GM10248 (cell line): ENCODE measurements at places on chromosomes 1 and 21.
A peak's percentile ranks its signal among the peaks of the same experiment; 100 is the strongest.

GRCh38 chr21:35329940-35330660 lies 281.0 kb upstream of the RUNX1 start:
- no peak for DNase-seq

DNA sequence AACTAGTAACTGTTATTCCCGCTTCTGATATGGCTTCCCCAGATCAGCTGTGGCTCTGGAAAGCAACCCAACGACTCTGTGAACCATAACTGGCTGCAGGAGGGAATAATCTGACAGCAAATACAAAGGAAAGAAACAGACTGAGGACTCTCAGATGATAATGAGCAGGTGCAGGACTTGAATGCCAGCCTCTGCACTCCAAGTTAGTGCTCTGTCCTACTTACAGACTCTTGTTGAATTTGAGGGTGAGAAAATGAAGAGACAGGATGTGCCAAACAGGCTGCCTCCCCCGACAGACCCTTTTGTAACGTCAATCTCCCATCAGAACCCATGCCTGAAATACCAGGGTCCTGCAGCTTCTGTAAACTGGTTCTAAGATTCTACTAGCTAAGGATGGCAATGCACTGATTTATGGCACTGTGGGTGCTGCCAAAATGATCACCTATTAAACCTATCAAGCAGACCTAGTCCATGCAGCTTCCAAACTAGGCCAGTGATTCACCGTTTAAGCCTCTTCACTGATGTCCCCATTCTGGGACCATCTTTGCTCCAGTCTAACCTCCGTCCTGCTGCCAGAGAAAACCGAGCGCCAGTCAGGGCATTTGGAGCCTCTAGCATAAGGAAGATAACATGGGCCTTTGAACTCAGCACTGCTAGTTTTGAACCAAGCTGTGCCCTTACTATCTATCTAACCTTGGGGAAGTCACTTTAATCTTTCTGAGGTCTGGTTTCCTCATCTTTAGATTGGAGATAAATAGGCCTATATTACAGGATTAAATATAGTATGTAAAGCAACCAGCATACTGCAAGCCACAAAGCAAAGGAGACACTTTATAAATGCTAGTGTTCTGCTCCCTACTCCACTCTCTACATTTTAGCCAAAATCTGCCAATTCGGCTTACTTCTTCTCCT lies 4.8 kb downstream of the MKNK1 start:
- DNase-seq: no peak

GRCh38 chr1:237684236-237684635 lies 206.5 kb downstream of the ZP4 start:
- no peak for DNase-seq

GRCh38 chr21:15065392-15066122 lies 757 bp upstream of the NRIP1 start:
- DNase-seq: peak; percentile 43

DNA sequence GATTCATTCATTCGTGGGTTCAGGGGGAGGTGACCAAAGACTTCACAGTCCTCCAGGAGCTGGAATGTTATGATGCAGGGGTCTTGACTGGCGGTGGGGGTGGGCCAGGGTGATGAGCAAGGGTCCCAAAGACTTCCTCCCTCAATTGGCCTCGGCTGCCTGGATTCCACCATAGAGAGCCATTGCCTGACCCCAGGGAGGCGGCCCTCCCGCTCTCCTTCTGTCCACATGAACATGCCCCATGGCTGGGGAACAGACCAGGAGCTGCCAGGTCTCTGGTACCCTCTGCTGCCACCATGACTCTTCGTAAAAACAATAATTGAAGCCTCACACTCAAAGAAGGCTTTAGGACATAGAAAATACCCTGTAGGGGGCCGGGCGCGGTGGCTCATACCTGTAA lies 102.5 kb upstream of the CASZ1 start:
- no peak for DNase-seq

DNA sequence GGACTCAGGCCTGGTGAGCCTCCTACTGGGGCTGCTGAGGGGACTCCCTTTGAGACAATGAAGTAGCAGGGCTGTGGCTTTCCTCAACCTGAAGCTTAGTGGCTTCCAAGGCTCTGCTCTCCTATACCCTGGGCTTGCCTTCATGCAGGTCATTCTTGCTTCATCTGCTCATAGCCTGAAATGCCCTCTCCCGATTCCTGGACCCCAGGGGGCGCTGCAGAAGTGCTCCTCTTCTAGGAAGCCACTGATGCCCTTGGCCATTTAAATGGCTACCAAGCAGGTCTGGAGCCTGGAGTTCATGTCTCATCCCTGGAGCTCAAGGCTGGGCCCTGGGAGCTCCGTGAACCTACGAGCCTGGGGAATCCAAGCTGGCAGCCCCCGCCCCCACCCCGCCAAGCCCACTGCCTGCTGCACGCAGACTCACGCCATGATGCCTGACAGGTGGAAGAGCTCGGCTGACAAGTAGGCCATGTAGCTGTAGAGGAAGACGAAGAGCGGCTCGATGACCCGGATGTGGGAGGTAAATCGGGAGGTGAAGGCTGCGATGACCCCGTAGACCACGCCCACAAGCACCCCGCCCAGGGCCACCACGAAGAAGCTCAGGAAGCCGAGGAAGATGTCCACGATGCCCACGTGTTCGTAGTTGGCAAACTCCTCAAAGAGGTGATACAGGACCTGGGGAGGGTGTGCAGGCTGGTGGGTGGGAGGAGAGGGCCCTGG lies 45.7 kb downstream of the SLC9A1 start:
- DNase-seq: no peak

DNA sequence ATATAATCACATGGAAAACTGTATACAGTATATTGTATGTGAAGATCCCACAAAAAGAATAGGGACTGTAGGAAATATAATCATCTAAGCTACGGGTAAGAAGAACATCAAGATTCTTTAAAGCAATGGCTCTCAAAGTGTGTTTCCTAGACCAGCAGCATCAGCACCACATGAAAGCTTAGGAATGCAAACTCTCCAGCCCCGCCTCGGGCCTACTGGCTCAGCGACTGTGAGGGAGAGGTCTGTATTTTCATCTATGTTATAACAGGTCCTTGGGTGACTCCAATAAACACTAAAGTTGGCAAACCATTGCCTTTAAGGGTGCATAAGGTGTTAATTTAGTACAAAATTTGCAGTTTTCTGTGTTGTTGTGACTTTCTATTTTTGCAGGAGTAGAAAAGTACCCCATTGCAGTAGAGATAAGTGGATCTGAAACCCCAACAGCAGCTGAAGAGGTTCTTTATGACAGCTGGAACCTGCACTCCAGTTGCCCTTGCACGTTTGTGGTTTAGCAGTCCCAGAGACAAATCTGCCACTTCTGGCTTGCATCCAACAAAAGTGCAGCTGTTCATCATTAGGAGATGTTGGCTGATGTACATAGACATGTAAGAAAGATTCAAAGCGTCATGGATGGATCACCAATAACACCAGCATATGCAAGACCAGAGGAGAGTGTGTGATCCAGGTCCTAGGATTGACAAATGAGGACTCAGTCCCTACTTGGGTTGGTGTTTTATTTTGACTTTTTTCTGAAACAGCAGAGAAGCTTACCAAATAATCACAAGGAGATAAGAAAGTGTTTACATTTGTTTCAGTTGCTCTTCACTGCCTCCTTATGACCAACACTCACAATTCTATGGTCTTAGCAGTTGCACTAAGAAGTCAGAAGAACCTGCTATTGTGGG lies 15.9 kb upstream of the IFNAR1 start:
- no peak for DNase-seq

GRCh38 chr1:117537291-117537920 lies 68.4 kb upstream of the TENT5C start:
- DNase-seq: no peak

DNA sequence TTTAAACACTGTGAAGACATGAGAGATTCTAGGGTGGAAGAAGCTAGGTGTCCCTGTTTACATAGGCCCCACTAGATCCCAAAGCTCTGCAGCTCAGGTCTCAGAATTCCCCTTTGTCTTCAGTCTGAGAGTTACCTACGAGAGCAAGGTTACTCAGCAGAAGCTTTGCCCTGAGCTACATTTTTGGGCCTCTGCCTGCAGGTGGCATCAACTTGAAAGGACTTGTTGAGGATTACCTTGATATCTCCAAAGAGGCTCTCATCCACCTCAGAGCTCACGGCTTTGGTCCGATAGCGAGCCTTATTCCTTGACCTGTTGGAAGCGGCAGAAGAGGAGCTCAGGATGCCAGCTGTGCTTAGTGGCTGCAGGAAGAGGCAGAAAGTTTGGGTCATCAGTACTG lies 7.0 kb downstream of the CFAP45 start:
- no peak for DNase-seq

DNA sequence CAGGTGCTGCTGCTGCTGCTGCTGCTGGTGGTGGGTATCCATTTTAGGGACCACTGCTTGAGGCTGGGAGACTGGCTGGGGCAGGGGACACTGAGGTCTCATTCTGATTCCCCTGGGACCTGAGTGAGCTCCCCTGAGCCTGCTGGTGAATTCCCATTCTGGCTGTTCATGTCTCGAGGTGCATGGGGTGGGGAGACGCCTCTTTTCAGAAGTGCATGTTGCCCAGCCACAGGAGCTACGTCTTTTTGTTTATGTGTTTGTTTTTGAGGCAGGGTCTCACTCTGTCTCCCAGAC lies 133.4 kb downstream of the RHOU start:
- no peak for DNase-seq

DNA sequence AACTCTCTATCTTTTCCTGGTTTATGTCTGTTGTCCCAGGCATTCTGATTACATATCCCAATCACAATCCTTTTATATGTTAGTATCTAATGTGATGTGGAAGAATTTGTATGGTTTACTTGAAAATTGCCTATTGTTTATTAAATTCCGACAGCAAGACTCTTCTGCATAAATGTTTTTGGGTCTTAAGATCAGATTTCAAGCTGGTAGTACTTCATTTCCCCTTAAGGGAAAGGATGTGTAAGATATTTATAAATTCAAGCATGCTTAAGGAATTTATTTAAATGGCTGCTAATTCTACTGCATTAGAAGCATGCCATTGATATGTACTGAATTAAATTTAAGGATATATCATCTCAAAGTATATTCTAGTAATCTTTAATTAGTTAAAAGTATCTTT lies 20.4 kb upstream of the GPR88 start:
- no peak for DNase-seq

- DNase-seq: no peak
Observed at GRCh38 chr1:10639011-10639774, 157.3 kb downstream of the CASZ1 start.

DNA sequence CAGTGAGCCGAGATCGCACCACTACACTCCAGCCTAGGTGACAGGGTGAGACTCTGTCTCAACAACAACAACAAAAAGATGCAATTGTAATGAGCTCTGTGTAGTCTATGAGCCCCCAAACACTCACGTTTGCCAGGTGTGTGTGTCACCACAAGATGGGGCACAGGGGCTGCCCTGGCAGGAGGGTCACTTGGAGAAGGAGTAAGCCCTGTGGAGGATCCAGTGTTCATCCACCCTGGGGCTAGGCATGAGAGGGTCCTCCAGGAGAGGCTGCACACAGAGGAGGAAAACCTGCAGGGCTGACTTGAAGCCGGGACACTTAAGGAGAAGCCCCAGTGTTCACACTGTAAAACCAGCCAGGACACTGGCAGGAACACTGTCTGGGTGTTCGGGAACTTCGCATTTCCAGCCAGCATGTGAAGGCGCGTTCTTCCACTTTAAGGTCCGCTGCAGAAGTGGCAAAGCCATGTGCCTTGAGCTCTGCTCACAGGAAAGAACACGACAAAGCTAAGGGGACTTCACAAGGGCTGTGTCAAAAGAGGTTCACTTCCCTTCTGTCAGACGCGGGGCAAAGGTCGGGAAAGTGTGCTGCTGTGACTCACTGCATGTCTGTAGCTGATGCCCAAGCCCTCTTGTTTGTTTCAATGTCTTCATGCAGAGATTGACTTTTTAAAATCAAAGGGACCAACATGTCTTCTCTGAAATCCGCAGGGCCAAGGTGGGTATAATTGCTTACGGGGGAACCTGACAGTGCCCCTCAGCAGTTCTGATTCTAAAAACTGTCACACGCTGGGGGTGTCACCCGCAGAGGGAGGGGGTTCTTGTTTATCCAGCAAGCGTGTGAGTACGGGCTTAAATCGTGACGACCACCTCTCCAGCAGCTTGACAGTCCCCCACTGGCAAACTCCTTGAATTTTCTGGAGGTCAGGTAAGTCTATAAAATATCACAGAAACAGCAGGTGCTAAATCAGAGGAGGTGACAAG lies 102.8 kb downstream of the RIPK4 start:
- no peak for DNase-seq

DNA sequence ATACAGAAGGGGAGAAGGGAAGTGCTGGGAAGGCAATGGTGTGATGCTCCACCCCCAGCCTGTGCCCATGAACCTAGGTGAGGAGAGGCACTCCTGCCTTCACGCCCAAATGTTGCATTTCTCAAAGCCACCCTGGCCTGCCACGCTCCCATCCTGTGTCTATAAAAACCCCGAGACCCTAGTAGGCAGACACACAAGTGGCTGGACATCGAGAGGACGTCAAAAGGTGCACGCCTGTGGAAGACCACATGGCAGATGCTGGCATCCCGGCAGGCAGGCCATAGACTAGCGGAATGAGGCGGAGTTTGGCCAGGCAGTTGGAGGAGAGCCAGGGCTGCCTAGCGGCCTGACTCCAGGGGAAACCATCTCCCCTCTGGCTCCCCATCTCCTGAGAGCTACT lies 1168.5 kb upstream of the ADGRL2 start:
- no peak for DNase-seq

DNA sequence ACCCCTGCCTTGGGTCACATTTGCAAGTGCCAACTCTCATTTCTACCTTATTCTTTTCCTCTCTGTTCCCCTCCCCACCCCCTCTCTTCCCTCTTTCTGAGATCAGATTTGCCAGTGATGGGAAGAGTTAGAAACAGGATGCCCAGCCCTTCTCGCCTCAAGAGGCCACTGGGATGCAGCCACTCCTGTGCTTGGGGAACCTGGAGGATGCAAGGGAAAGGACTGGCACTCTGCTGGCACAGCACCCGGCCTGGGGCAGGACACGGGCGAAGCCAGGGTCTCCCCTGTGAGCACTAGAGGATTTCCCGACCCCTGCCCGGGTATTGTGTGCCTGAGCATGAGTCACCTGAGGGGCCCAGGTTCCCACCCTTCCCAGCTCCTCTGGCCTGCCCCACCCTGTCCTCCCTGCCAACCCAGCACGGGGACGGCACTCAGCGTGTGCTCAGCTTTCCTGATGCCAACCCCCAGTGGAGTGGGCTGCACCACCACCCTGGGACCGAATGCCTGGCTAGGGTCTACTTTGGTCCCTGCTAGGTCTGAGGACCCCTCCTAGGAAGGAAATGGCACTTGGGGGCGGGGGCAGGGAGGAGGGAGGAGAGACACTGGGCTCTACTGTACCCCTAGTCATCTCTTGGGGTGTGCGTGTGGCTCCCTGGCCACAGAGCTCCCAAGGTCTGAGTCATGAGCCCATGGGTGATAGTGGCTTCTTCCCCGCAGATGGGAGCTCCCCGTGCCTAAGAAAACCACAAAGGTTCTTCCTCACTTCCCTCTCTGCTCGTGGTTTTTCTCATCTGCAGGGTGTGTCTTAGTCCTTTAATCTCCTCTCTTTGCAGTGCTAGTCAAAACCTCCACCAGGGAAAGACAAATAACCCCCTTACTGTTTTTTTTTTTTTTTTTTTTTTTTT lies 12.4 kb downstream of the LMNA start:
- peak; percentile 69 for DNase-seq

DNA sequence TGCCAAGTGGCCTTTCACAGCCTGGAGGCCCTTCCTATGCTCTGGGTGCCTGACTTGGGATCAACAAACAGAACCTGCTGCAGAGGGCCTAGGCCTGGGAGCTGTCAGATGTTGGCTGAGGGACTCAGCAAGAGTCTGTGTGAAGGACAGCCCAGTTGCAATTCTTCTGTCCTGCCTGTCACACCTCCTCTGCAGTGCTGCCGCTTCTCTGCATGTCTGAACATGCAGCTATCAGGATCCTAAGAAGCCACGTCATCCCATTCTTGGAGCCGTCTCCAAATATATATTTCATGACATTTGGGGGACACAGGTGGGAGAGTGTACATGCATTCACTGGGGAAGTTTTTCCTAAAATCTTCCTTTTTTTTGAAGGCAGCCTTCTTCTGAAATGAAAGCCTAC lies 8.6 kb downstream of the FCAMR start:
- DNase-seq: no peak
